Left cardiac atrium (tissue), 4 donors: ENCODE measurements at places on chromosomes 12 and 14. TPM values are rescaled to one million over a fixed set of nuclear protein-coding genes. Genes with fewer than 3 reads are reported as not detected.

DNA sequence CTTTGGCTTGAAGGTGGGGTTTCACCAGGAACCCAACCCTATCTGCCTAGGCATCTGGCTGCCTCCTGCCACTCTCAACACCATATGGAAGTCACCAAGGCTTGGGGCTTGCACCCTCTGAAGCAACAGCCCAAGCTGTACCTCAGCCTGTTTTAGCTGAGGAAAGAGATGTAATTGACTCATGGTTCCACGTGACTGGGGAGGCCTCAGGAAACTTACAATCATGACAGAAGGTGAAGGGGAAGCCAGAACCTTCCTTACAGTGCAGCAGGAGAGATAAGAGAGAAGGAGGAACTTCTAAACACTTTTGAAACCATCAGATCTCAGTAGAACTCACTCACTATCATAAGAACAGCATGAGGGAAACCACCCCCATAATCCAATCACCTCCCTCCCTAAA, 26.9 kb downstream of the GLIPR1L1 start:
- DNase-seq = no peak

DNA sequence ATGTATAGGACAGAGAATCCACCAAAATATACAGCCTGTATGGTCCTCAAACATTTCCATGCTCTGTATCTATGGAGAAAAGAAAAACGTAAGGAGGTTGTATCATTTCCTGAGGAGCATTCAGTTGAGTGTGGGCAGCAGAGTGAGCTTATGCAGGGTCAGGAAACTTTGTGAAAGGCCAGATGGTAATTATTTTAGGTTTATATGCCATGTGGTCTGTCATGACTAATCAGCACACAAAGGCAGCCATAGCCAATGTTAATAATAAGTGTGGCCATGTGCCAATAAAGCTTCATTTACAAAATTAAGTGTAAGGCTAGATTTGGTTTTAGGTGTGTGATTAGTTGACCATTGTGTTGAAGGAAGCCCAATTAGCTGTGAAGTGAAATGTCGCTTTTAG, 33.2 kb upstream of the A2M start:
- DNase-seq = no peak

- peak; percentile 78 for DNase-seq
Measured at GRCh38 chr14:105491366-105491973, 424 bp downstream of the TEDC1 start.

DNA sequence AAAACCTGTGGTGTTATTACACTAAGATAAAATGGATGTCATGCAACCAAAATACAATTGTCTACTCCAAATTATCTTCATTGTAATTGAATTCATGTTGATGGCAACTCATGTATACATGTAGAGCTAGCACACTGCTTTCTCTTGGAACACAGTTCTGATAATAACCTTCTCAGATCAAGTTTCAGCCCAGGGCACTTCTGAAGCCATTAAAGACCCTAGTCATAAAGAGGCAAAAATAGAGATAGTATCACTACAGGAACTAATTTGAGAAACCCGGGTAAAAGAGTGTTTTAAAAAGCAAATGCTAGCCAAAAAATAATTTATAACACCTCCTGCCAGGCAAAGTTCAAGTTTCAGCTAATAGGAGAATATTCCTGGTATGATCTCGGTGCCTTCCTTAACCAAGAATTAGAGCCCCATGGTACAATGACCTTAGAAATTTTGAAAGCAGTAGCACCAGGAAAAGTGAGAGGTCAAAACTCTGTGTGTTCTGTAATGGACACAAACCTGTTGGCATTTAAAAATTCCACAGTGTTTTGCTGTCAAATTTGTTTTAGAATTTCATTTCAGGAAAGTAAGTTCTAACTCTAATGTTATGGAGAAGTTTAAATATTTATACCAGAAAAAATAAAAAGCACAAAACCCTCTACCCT, 105.0 kb upstream of the FRMD6 start:
- DNase-seq = no peak

DNA sequence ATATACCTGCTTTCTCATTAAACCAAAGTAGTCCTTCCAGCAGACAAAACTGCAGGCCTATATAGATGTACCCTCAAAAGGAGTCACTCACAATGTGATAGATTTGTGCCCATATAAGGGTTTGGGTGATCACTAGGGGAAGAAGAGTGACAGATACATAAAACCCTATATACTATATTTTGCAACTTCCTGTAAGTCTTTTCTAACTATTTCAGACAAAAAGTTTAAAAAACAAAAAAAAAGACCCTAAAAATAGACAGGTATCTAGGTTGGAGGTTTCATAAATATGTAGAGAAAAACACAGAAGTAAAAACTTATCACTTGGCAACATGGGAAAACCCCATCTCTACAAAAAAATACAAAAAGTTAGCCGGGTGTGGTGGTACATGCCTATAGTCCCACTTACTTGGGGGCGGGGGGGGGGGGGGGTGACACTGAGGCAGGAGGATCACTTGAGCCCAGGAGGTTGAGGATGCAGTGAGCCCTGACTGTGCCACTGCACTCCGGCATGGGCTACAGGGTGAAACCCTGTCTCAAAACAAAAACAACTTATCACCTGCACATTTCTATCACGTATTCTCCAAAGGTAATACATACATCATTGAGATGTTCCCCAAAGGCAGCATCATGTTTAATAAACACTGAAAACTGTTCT, 2.9 kb downstream of the VCPKMT start:
- no peak for DNase-seq

GRCh38 chr12:32051511-32052211, 55.0 kb upstream of the BICD1 start:
- no peak for DNase-seq

GRCh38 chr14:75399843-75400775, 27.7 kb upstream of the JDP2 start:
- peak; percentile 91 for DNase-seq

- DNase-seq = no peak
Measured at GRCh38 chr12:123941624-123942237, 30.9 kb downstream of the CCDC92 start.

DNA sequence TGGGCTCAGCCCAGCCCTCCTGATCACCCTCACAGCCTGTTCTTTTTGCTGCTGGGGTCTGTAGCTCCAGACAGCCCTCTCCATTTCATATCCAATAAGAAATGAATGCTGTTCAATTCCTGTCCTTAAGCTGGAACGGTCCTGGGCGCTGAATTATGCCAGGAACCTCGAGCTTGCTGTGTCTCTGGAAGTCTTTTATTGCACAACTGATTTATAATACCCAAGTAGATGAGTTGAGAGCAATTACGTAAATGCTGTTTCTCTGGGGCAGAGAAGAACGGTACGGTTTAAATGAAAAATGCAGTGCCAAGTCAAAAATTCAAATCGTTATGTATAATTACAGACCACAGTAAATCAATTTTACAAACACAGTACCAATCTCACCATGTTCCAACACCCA, 161.0 kb downstream of the SAMD4A start:
- no peak for DNase-seq

- no peak for DNase-seq
Measured at GRCh38 chr14:63343878-63344277, 25.1 kb upstream of the GPHB5 start.

DNA sequence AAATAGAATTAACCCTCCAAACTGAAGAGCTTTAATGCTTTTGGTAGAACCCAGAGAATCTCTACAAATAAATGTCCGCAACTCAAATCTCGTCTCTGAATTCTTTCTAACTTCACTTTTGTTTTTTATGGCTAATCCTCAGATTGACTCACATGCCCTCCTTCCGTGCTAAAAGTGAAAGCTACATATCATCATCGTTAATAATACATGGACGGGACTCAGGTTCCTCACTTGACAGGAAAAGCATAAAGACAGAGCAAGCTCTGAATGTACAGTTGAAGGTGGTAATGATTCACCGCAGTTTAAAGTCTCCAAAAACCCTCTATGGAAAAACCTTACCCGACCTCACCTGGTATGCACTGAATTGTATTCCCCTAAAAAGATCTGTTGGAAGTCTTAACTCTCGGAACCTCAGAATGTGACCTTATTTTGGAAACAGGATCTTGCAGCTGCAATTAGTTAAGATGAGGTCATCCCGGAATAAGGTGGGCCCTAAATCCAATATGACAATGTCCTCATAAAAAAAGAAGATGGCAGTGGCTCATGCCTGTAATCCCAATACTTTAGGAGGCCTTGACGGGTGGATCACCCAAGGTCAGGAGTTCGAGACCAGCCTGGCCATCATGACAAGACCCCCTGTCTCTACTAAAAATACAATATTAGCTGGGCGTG, 147.4 kb upstream of the FOXN3 start:
- no peak for DNase-seq

- DNase-seq = peak; percentile 96
Measured at GRCh38 chr12:124745891-124746570, 117.6 kb downstream of the SCARB1 start.

GRCh38 chr12:94532490-94533422, 73.1 kb upstream of the CEP83 start:
- peak; percentile 73 for DNase-seq

DNA sequence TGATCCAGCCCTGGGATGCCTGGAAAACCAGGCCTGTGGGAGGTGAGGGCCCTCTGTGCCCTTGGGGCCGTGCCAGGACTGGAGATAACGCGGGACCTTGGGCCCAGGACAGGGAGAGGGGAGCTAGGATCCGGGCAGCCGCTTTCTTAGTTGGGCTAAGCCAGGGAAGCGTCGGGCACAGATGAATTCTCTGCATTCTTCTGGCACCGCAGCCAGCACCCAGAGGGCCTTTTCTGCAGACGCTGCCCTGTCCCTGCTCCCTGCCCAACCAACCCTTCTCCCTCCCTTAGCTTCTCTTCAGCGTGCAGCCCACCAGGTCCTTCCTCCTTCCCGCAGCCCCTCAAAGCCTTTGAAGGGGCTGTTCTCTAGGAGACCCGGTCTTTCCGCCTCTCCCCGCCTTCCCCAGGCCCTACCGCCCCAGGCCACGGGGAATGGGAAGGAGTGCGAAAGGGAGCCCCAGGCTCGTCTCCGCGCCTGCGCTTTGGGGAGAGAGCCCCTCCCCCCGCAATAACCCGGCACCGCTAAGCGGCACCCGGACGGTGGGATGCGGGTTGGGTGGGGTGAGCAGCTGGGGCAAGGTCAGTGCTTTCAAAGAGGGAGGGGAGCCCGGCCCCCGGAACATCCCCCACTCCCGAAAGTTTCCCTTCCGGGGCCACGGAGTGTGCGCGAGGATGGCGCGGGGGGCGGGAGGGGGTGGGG, 663 bp downstream of the NCKAP5L start:
- peak; percentile 81 for DNase-seq

DNA sequence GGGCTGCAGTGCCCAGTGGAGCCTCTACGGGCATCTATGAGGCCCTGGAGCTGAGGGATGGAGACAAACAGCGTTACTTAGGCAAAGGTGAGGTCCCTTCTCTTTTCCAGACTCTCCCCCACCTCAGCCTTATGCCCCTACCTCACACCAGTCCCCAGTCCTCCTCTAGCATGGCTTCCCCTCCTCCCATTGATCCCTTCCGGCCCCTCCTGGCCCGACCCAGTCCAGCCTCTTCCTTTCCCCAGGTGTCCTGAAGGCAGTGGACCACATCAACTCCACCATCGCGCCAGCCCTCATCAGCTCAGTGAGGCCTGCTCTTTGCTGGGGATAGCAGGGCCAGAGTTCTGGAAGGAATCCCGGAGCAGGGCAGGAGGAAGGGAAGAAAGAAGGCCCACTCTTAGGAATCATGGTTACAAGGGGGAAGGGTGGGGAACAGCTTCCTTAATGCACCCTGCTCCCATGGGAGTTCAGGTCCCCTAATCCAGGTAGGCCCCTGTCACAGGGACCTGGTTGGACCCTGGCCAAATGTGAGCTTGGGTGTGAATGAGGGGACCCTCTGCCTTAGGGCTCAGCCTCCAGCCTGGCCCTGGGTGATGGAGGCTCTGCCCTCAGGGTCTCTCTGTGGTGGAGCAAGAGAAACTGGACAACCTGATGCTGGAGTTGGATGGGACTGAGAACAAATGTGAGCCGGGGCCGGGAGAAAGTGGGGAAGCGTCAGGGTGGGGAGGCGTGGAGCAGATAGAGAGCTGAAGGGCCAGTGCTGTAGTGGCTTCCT, 2.2 kb downstream of the ENO2 start:
- DNase-seq = no peak

GRCh38 chr14:96718407-96718806, 78.8 kb upstream of the VRK1 start:
- no peak for DNase-seq

DNA sequence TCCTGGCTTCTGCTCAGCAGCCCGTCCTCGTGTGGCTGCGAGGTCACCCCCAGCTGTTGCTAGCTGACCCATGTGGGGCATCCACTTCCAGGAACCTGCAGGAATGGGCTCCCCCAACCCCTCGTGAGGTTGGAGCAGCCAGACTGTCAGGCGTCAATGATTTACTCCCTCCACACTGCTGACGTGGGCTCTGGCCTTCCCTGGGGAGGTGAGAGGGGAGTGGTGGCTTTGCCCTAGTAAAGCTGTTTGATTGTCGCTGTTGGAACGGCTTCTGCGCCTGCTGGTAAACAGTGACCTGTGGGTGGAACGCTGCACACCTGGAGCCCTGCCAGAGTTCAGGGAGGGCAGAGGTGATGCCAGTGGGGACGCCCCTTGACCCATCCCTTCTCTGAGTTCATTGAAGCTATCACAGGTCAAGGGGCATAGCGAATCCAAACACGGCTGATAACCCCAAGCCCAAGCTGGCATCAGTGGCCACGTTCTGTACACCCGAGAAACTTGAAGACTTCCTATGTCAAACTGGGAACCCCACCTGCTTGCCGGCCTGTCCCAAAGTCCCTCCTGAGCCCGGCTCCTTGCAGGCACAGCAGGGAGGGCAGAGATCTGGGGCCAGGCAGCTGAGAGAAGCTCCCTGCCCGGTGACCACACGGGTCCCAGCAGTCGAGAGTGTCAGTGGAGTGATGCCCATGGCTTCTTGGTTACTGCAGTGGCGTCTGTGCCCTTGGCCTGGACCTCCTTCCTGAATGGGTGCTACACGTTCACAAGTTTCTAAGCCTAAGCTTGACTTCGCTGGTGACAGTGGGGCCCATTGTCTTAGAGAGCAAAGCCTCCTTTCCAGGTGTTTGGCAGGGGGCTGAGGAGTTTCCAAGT, 2.7 kb downstream of the ASPG start:
- DNase-seq = peak; percentile 63

- no peak for DNase-seq
Measured at GRCh38 chr14:75587388-75587787, 9.0 kb downstream of the FLVCR2 start.

DNA sequence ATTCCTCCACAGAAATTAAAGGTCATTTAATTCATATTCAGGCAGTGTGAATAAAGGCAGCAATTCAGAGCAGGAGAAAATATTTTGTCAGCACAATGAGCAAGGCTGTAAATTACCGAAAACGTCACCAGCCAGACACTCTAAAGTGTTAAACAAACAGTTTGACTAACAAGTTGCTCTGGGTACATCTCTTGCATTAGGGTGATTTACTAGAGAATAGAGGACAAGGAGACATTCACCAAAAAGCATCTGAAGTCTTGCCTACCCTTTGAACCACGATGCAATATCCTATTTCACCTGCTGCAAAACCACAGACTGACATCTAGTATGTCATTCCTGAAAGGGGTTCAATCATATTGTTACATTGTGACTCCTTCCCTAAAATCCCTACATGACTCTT, 27.1 kb upstream of the GPHB5 start:
- DNase-seq = no peak

CLEC1A gene
- total RNA-seq = 3.9 TPM

ZDHHC22 gene
- not detected for total RNA-seq

CCDC175 gene
- total RNA-seq = not detected

LRTM2 gene
- not detected for total RNA-seq

SLCO1B3 gene
- not detected for total RNA-seq
